H7 (cell line): ENCODE measurements at places on chromosomes 4 and X.

GRCh38 chr4:173459857-173460256 is 60.9 kb upstream of the SCRG1 start:
- DNase-seq = no peak

DNA sequence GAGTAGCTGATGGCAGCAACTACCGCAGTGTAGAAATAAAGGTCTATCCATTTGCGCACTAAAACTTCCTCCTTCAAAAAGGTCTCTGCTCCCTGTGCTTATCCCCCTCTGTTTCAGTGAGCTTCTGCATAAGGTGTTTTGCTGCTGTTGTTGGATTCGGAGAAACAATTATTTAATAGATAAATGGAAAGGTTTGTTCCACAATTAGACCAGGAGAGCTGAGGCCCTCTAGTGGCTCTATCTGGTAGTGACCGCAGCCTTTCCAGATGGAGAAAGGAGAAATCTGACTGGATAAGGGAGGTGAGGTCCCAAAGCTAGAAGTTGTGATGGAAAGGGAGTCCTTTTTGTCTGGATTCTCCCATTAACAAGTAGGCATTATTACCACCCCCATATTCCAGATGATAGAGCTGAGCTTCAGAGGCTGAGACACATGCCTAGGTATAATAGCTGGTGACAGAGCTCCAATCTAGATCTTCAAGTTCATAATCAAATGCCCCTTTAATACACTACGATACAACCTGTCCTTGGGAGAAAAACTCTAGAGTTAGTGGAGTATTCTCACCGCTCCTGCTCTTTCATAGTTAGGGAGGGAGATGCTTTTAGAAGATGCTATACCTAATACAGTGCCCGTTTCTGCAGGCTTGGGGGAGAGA is 5.1 kb upstream of the GABRQ start:
- no peak for DNase-seq

GRCh38 chrX:50206753-50207152 is 2.2 kb downstream of the CCNB3 start:
- no peak for DNase-seq

DNA sequence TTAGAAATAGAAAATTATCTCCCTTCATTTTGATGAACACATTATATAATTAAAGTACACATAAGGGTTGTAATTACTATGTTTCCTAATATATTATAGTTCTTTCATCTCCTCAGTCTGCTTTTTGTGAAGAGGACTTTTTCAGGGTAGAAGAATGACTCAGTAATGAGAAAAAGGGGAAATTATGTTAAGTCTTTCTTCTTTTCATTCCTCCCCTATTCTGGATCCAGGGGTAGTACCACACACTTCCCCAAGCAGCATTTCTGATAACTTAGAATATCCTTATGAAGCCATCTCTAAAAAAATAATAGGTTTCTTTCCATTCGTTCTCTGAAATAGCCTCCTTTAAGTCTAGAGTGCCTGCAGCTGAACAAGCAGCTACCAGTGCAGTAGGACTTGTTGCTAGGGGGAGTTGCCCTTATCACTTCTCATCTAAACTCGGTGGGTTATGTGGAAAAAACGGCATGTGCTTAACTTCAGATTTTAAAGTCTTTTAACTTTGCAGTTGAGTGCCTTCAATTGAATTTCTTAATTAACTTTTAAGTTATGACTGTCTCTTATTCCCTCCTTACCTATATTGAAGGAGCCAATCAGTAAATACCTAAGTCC is 184.8 kb downstream of the ARHGAP24 start:
- no peak for DNase-seq

- no peak for DNase-seq
Measured at GRCh38 chrX:155052738-155053498, 18.0 kb downstream of the CMC4 start.

DNA sequence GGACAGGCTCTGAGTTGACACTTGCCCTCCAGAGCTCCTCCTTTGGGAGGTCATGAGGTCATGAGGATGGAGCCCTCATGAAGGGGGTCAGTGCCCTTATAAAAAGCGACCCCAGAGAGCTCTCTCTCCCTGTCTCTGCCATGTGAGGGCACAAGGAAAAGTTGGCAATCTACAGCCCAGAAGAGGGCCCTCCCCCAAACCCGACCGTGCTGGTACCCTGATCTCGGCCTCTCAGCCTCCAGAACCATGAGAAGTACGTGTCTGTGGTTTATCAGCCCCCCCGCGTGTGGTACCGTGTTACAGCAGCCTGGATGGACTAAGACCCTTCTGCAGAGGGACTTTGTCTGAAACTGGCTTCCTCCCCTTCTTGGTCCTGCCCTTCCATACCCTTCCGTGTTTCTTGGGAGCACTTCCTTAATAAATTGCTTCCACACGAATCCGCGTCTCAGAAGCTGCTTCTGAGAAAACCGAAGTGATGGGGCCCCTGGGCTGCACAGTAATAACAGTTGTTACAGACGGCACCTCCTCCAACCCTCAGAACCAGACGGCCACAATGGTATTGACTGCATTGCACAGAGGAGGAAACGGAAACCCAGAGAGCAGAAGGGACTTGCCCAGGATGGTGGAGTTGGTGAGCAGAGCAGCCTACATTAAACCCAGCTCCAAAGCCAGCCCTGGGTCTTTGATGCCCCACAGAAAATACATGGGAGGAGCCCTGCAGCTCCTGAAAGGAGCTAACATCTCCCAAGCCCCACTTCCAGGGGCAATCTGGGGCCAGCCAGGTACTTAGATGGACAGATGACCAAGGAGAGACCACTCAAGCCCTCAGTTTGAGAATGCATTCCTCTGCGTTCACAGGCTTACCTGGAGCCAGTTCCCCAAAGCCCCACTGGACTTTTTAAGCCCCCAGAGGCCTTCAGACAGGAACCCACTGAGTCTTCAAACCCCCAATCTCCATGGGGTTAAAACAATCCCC is 242.7 kb downstream of the BCOR start:
- no peak for DNase-seq

GRCh38 chr4:13782231-13782630 is 154.7 kb upstream of the BOD1L1 start:
- DNase-seq = no peak

DNA sequence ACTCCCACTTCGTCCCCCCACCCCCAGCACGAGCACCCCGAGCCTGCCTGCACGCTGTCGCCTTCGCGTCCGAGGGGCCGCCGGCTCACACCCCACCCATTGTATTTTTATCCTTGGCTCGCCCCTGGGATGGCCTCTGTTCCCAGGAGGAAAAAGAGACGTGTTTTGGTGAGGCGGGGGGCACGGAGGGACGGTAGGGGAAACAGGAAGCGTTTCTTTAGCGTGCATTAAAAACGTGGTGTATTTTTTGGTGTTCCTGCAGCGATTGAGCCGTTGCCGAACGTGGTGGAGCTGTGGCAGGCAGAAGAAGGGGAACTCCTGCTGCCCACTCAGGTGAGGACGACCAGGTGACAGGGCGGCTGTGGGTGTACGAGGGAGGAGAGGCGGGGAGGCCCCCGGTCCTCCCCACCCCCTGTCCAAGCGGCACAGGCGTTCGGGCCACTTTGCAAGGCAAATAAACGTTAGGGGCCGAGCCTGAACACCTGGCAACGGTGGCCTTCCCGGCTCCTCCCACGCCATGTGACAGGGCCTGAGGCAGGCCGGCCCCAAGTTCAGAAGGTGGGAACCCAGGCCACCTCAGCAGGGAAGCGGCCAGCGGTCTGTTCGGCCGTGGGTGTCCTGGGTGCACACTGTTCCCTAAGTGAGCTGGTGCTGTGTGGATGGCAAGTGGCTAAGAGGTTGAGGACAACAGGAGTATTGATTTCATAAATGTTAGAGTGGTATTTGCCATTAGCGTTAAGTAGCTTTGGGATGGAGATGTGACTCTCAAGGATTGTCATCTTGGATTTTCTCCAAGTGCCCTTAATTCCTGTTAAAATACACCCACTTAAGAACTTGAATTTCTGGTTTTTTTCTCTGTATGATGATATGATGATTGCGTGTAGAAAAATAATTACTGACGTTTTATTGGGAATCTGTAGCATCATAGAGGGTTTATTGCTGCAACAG is 1.1 kb downstream of the TMEM131L start:
- peak; percentile 87 for DNase-seq

- no peak for DNase-seq
Measured at GRCh38 chrX:43836435-43837184, 45.6 kb downstream of the MAOB start.

- no peak for DNase-seq
Measured at GRCh38 chrX:98380556-98380955, 1496.8 kb downstream of the RPA4 start.

DNA sequence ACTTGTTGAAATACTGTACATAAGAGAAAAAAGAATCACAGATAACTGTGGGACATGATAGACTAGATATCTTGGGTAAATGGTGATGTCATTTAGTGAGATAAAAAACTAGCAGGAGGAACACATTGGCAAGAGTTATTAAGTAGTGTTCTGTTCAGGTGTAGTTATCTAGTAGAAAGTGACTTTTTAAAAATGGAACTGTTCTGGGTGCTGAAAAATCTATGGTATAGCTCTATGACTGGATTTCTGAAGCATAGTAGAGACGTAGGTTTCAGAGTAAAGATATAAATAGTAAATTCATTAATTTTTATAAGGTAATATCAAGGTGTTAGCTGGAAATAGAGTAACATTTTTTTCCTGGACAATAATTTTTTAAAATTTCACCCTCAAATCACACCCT is 225.1 kb upstream of the UGT8 start:
- no peak for DNase-seq

DNA sequence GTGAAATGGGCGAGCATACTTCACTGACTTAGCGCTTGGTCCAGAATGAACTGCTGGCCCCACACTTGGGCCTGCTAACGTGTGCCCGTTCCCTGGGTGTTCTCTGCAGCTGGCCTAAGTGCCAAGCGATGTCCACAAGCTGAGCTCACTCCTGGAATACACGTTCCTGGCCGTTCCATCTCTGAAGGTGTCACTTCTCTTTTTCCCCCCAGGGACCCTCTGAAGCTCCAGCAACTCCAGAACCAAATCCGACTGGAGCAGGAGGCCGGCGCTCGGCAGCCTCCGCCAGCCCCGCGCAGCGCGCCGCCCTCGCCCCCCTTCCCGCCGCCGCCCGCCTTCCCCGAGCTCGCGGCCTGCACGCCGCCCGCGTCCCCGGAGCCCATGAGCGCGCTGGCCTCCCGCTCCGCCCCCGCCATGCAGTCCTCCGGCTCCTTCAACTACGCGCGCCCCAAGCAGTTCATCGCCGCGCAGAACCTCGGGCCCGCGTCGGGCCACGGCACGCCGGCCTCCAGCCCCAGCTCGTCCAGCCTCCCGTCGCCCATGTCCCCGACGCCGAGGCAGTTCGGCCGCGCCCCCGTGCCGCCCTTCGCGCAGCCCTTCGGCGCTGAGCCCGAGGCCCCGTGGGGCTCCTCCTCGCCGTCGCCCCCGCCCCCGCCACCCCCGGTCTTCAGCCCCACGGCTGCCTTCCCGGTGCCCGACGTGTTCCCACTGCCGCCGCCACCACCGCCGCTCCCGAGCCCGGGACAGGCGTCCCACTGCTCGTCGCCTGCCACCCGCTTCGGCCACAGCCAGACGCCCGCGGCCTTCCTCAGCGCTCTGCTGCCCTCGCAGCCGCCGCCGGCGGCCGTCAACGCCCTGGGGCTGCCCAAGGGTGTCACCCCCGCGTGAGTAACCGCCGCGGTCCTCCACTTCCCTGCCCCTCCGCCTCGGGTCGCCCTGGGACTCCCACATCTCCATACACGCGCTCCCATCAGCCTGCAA is 132.3 kb downstream of the CBR4 start:
- DNase-seq = peak; percentile 73

DNA sequence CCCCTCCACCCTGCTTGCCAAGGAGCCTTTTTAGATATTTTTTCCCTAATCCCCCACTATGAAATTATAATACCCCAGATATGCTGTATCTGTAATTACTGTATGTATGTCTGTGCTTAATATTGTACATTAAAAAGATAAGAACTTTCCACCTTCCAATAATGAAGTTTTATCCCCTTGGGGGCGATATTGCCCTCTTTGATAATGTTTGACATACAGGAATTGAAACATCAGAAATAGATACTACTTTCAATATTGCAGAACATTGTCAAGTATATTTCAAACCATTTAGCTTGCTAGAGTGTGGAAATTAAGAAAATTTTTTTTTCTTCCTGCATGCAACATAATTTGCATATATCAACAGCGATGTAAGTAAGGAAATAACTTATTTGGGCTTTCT is 58.9 kb downstream of the NAF1 start:
- no peak for DNase-seq

DNA sequence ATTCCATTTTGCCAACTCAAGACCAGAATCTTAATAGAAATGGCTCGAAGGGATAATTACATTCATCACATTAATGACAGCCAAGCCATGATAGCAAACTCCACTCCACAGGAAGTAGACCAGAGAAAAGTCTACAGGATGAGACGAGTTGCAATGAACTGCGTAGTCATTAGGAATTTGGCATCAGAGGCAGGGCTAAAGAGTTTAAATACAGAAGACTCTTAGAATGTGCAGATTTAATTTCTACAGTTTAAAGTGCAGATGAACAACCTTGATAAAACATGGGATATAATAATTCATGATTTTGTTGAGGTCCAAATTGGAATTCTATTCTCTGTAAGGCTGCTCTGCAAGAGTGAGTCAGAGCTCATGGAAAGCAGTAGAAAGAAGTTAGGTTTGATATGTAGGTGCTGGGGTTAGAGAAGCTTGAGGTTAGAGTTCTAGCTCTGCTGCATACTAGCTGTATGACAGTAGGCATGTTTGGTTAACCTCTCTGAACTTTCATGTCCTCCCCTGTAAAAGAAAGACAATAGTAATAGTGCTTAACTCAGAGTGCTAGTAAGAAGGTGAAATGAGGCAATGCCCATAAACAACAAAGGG is 32.2 kb downstream of the LNX1 start:
- no peak for DNase-seq

DNA sequence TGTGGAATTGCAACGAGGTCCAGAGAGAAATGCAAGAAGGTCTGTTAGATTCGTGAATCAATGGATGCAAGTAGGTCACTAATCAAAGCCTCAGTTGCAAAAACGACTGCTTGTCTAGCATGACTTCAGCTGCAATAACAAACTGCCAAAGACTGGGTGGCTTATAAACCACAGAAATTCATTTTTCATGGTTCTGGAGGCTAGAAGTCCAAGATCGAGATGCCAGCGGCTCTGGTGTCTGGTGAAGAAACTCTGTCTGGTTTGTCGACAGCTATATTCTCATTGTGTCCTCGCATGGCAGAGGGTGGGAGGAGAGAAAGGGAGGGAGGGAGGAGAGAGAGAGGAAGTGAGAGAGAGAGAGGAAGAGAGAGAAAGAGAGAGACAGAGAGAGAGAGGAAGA is 114.7 kb downstream of the MXRA5 start:
- no peak for DNase-seq

DNA sequence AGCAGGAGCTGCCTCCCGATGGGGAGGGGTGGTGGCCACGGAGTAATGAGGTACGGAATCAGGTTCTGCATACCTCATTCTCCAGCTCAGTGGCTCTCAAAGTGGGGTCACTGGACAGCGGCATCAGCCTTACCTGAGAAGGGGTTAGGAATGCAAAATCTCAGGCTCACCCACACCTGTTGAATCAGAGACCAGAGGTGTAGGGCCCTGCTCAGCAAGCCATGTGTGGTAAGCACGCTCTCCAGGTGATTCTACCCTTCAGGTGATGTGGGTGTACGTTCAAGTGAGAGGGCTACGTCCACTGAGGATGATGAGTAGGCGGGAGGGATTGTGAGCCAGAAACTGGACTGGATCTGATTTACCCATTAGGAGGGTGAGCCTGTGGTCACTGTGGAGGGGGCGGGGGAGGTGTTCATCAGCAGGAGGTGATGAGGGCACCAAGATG is 65.8 kb downstream of the ANAPC4 start:
- DNase-seq = no peak

- DNase-seq = peak; percentile 14
Measured at GRCh38 chr4:97349468-97350186, 793.6 kb downstream of the STPG2 start.
